ENCODE measurements at places on chromosomes 5 and 9. TPM values are rescaled to one million over a fixed set of nuclear protein-coding genes. Genes with fewer than 3 reads are reported as not detected.

DNA sequence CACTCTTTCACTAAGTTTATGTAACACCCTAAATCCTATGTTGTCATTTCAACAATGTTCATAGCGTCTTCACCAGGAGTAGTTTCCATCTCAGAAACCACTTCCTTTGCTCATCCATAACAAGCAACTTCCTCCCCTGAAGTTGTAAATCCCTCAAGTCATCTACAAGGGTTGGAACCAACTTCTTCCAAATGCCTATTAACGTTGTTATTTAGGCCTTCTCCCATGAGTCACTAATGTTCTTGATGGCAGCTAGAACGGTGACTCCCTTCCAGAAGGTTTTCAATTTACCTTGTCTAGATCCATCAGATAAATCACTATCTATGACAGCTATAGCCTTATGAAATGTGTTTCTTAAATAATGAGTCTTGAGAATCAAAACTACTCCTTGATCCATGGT, 73.3 kb upstream of the TARS1 start:
- DNase-seq = no peak

GRCh38 chr5:151236888-151237287, 13.0 kb upstream of the CCDC69 start:
- DNase-seq = no peak

FST gene
- not detected for total RNA-seq

TRIM41 gene
- total RNA-seq = 35.2 TPM

DNA sequence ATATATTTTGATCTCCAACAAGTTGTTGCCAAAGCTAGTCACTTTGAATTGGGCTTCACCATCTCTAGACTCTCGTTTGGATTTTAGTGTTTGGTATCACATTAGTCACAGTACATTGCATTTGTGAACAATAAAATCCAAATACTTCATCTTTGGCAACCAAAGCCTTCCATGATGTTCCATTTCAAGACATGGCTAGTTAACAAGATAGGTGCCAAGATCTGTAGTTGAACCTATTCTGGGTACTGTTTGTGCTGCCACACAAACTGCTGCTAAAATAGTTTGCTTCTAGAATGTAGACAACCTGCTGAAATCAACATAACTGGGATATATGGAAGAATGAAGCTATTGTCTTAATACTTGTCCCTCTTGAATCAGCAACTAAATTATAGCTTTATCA, 207.5 kb downstream of the LRRC70 start:
- no peak for DNase-seq

SHB gene
- 1.8 TPM for total RNA-seq

PLPP6 gene
- 6.3 TPM for total RNA-seq

GRCh38 chr9:99391937-99392594, 170.0 kb downstream of the SEC61B start:
- no peak for DNase-seq

DNA sequence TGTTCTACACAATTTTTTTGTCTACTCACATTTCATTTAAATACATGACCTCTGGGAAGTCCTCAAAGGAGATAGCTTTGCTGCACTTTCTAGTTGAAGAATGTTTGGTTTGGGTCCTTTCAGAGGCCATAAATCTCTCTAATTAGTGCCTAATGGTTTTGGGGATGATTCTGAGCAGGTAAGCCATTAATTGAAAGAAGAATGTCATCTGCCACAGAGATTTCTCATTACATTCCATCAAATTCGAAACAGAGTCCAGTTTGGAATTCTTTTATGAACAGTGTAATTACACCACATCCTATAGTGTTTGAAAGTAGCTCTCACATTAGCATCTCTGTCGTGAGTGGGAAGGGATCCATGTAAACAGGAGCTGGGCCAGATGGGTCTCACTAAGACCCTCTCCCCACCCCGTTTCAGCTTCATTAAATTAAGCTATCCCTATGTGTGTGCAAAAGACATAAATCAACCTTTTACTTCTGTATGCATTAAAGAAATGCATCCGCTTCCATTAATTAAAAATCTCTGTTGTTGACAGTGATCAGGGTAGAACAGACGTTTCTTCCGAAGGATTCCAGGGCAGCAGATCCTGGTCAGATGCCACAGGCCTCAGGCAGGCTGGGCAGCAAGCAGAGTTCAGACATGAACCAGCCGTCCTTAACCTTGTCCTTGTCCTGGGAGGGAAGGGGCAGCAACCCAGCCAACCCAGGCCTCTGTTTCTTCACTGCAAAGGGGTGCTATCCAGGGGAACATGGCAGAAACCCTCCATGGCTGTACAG, 99.8 kb upstream of the MAP1B start:
- DNase-seq = no peak

GRCh38 chr5:147830035-147830434, 1.4 kb downstream of the SPINK1 start:
- DNase-seq = no peak

DNA sequence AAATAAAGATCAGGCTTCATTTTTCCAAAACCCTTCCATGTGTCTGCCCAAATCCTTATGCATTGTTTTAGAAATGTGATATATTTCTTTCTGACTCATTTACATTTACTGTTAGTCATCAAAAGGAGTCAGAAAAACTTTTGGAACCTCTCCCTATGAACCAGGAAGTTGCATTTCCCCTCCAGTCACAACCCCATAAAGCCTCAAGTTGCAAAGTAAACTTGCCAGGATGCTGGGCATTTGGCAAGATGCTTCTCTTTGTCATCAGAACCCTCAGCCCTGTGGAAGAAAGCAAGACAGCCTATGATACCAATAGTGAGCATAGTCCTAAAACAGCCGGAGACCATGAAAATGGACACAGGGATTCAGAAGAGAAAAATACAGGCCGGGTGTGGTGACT, 84.2 kb downstream of the MUSK start:
- no peak for DNase-seq

GRCh38 chr5:54548565-54548964, 31.0 kb downstream of the SNX18 start:
- DNase-seq = no peak

IL17B gene
- total RNA-seq = not detected

DNA sequence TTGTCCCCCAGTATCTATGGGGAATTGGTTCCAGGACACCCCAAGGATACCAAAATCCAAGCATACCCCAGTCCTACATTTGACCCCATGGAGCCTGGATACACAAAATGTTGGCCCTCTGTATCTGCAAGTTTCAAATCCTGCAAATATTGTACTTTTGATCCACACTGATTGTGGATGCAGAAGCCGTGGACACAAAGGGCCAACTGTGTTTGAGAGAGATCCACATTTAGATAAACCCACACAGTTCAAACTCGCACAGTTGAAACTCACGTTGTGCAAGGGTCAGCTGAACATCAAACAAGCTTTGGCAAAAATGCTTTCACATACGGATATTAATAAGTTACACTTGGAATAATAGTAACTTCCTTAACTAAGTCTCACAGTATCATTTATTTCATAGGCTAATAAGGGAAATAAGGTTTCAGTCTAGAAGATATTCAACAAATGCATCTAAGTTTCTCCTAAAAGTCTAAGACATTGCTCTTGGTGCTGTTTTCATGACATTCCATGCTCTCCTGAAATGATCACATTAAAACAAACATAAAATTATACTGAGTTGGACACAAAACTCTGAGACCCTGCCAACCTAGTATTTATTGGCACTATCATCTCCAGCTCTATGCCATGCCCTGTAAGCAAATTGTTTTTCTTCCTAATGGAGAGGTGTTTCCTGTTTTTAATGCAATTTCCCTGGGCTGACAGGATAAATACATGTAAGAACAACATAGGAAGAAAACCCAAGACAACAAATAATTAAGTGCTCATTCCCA, 32.3 kb downstream of the ACTL7A start:
- DNase-seq = no peak

LCN9 gene
- total RNA-seq = not detected

GRCh38 chr5:177370488-177371119, 12.9 kb downstream of the RGS14 start:
- peak; percentile 36 for DNase-seq

DNA sequence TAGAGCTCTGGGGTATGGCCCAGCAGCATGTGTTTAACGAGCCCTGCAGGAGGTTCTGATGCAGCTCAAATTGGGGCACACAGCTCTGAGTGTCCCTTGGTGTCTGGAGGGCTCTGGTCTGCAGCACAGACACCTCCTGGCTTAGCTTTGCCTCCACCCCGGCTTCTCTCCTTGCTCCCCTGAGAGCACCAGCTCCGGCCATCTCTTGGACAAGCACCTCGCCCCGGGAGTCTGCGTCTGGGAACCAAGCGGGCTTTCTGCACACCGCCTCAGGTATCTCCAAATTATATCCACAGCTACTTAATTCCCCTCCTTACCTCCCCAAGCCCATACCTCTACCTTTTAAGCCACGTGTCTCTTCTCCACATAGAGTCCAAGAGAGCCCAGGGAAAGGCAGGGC, 83.7 kb upstream of the IRX4 start:
- no peak for DNase-seq

GRCh38 chr5:124754206-124754927, 7.9 kb upstream of the ZNF608 start:
- DNase-seq = no peak

- DNase-seq = no peak
Observed at GRCh38 chr5:13478831-13479465, 465.5 kb downstream of the DNAH5 start.

DNA sequence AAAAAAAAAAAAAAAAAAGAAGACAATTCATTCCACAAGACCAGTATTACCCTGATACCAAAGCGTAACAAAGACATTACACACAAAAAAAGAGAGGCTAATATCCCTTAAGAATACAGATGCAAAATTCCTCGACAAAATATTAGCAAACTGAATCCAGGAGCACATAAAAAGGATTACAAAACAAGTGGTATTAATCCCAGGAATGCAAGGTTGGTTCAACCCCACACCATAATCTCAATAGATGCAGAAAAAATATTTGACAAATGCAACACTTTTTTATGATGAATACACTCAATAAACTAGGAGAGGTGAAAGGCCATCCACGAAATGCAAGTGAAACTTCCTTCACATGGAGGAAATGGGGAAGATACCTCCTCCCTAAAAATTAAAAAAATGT, 80.1 kb upstream of the TLR4 start:
- DNase-seq = no peak

DNA sequence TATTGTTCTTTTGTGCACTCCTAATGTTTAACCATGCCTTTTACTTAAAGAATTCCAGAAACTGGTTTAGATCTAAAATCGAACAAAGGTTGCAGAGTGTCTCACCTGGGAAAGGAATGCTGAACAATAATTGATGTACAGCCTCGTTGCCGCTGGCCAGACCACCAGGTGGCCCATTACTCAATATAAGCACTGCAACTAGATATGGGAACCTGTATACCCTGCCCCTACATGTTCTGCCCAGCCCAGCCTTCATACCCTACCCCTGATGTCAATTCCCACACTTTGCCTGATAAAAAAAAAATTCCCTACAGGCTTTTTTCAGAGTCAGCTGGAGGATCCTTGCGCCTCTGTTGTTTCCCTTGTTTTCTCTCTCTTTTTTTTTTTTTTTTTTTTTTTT, 13.8 kb downstream of the HINT1 start:
- no peak for DNase-seq

- DNase-seq = peak; percentile 39
Observed at GRCh38 chr5:67215519-67216471, 19.2 kb upstream of the CD180 start.

DNA sequence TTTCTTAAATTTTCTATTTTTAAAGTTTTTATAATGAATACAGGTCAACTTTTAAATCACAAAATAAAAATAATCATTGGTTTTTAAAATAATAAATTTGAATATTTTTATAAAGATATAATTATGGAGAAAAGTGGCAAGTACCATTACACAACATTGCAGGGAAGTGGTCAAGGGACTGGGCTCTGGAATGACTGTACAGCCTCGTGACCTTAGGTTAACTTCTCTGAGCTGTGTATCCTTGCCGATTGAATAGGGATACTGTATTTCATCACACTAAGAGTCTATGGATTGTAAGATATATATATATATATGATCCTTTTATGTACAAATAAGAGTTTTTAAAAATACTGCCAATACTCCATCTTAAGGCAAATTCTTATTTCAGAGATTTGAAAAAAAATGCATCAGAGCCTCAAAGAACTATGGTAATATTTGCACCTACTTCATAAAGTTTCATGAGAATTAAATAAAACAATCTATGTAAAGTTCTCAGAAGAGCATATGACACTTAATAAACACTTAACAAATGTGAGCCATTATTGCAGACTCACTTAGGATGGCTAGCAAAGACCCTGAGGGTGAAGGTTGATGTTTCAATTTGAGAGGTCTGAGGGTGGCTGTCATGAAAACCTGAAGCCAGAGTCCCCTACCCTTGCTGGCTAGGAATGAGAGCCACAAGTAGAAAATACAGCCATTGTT, 136.5 kb downstream of the CCDC192 start:
- DNase-seq = no peak

GRCh38 chr9:128882677-128883603, 1.0 kb downstream of the LRRC8A start:
- peak; percentile 23 for DNase-seq

DNA sequence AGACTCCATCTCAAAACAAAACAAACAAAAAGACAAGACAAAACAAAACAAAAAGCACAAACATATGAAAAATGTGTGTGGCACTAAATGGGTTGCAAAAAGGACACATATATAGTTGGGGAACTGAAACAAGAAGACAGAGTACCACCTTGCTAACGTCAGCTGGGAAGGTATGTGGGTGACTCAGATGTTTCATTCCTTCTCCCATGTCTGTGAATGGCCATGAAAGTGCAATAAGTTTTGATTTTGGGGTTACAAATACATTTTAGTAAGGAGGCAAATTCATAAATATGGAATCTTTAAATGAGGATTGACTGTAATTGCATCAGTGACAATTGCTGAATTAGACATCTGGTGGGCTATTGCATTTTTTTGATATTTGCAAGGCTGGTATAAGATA, 81.6 kb upstream of the KLF4 start:
- no peak for DNase-seq

FASTKD3 gene
- total RNA-seq = 20.4 TPM

- DNase-seq = no peak
Observed at GRCh38 chr5:76787237-76787636, 31.6 kb upstream of the F2RL1 start.

APBA1 gene
- total RNA-seq = 0.13 TPM

ANKRD20A1 gene
- not detected for total RNA-seq

GRCh38 chr9:87007711-87008366, 60.5 kb upstream of the GAS1 start:
- DNase-seq = no peak

SLC6A19 gene
- not detected for total RNA-seq

SUSD3 gene
- total RNA-seq = 12.3 TPM

SNCAIP gene
- not detected for total RNA-seq

DNA sequence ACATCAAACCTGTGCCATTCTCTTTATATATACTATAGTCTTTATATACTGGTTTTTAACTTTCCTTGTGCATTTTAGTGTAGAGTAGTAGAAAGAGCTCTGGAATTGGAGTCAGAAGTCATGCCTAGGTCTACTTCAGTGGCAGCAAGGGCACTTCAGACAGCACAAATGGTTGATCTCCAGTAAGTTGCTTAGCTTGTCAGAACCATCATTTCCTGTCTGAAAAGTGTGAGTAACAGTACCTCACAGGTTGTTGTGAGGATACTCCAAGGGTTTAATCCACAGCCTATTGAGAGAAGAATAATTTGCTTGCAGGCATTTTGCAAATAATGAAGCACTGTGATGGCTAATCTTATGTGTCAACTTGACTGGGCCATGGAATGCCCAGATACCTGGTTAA, 95.8 kb upstream of the NR4A3 start:
- DNase-seq = no peak
